ENCODE measurements at places on chromosomes 7 and 10. TPM values are rescaled to one million over a fixed set of nuclear protein-coding genes. Genes with fewer than 3 reads are reported as not detected.

Gene GPR85
- 0.83 TPM for total RNA-seq

Gene HOXA2
- total RNA-seq: not detected

Gene LOXL4
- 10.5 TPM for total RNA-seq

Gene ENTPD7
- 5.6 TPM for total RNA-seq

Gene ACADSB
- 45.6 TPM for total RNA-seq

Gene TRIM50
- not detected for total RNA-seq

Gene AOAH
- 1.8 TPM for total RNA-seq

Gene CUBN
- total RNA-seq: 0.40 TPM

Gene HMX3
- not detected for total RNA-seq

Gene OSBPL3
- 2.8 TPM for total RNA-seq

- no peak overlapping the region for H3K4me3 ChIP-seq
- H3K27ac ChIP-seq: no peak overlapping the region
- DNase-seq: no peak
- H3K27me3 ChIP-seq: no peaks in the 10 kb centered on the region
- H3K4me1 ChIP-seq: peaks cover 28% of the 10 kb centered on the region
These were observed 282.1 kb downstream of the CCDC3 start for GRCh38 chr10:12719365-12719764.

GRCh38 chr10:119439922-119440321 is 102.6 kb downstream of the RGS10 start:
- H3K4me1 ChIP-seq: peaks cover 7% of the 10 kb centered on the region
- peaks cover 65% of the 10 kb centered on the region for H3K36me3 ChIP-seq
- H3K4me3 ChIP-seq: no peak overlapping the region
- DNase-seq: peak; percentile 16
- H3K27ac ChIP-seq: peak overlapping the region; percentile 87

GRCh38 chr7:88226886-88227516 is 7.2 kb upstream of the SRI start:
- no peak overlapping the region for H3K4me3 ChIP-seq
- no peaks in the 10 kb centered on the region for H3K4me1 ChIP-seq
- no peaks in the 10 kb centered on the region for H3K36me3 ChIP-seq
- no peak for DNase-seq

- H3K4me3 ChIP-seq: no peak overlapping the region
- DNase-seq: no peak
- no peaks in the 10 kb centered on the region for H3K36me3 ChIP-seq
- no peaks in the 10 kb centered on the region for H3K4me1 ChIP-seq
These were observed 34.1 kb upstream of the GUSB start for GRCh38 chr7:66016131-66016461.

Measured in heart left ventricle (tissue), 16 donors.